T-helper 2 cell (primary cell): ENCODE measurements at places on chromosomes 2 and 18.

DNA sequence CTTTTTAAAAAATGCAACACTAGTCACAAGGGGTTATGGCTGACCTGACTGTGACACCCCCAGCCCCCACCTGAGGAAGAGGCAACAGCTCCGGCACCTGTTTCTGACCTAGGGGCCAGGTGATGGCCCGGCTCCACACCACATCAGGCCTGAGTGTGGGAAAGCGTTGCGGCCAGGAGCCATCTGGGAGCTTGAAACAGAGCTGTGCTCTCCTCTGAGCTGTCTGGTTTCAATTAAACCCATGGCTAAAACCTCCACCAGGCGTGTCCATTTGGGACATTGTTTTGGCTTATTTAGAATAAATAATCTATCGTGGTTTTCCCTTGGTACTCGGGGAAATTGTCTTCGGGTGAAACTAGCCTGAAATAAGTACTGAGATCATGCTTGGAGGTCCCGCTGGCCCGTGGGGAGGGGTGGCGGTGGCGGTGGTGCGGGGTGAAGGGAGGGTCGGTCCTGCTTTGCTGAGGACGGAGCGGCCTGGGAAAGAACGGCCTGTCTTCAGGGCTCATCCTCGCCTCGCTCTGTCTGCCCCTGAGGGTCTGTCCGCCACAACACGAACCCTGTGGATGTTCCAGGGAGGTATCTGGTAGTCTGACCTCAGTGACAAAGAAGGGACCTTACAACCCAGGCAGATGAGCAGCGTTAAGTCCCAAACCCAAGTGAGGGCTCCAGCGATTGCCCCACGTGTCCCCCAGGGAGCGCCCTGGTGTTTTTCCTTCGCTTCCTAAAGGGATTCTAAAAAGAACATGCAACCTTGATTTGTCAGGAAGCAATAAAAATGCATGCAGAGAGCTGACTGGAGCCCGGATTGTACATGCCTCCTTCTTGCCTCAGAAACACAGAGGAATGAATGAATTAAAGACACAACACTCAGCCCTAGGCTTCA is 58.7 kb downstream of the IL1RL2 start:
- DNase-seq, result no peak

DNA sequence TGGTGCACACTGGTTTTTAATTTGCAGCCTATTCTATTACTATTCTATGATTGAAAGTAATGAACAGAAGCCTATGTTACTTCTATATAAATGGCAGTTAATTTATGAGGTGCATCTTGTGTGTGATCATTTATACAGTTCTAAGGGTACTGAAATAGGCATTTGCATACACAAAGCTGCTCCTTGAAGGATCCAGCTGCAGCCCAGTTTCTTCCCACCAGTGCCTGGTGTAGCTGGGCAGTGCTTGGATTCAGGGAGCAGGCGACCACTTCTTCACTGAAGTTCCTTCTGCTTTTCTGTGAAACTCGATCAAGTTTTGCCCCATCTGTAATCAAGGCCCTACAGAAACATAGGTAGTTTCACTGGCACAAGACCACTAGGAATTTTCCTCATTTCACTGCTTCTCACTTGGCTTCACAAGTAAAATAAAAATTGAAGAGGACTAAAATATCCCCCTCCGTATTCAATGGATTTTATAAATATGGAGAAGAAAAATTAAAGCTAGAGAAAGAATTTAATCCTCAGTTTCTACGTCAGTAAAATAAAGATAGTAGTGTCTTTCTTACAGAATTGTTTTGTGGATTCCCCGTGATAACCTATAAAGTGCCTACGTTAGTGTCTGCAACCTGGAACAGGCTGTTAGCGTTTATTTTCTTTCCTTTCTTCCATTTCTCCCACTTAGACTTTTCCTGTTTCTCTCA is 1.7 kb upstream of the LPIN2 start:
- no peak for DNase-seq

- no peak for DNase-seq
These were observed 221.9 kb upstream of the SETBP1 start for GRCh38 chr18:44458777-44459176.

DNA sequence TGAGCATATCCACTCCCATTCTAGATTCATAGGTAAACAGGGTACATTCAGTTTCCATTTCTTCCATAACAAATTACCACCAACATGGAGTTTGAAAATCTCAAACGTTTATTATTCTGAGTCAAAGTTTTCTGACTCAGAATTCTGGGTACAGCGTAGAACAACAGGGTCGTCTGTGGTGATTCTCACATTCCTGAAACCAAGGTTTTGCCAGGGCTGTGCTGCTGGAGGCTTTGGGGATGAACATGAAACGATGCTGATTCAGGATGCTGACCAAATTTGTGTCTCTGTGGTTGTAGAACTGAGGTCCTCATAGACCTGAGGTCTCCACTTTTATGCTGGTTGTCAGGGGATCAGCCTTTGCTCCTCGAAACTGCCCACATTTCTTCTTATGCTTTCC is 255.7 kb downstream of the DSEL start:
- DNase-seq, result no peak

GRCh38 chr2:32739664-32740063 is 111.8 kb downstream of the TTC27 start:
- DNase-seq, result no peak

- no peak for DNase-seq
These were observed 21.0 kb upstream of the C2orf80 start for GRCh38 chr2:208210688-208211451.

- DNase-seq, result no peak
These were observed 894.5 kb upstream of the POU3F3 start for GRCh38 chr2:103959174-103960128.

- no peak for DNase-seq
These were observed 46.1 kb upstream of the STPG4 start for GRCh38 chr2:47201224-47201623.

DNA sequence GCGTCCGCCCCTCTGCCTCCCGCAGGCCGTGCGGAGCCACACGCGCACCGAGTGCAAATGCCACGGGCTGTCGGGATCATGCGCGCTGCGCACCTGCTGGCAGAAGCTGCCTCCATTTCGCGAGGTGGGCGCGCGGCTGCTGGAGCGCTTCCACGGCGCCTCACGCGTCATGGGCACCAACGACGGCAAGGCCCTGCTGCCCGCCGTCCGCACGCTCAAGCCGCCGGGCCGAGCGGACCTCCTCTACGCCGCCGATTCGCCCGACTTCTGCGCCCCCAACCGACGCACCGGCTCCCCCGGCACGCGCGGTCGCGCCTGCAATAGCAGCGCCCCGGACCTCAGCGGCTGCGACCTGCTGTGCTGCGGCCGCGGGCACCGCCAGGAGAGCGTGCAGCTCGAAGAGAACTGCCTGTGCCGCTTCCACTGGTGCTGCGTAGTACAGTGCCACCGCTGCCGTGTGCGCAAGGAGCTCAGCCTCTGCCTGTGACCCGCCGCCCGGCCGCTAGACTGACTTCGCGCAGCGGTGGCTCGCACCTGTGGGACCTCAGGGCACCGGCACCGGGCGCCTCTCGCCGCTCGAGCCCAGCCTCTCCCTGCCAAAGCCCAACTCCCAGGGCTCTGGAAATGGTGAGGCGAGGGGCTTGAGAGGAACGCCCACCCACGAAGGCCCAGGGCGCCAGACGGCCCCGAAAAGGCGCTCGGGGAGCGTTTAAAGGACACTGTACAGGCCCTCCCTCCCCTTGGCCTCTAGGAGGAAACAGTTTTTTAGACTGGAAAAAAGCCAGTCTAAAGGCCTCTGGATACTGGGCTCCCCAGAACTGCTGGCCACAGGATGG is 7.1 kb upstream of the WNT10A start:
- DNase-seq, result no peak

- DNase-seq, result no peak
These were observed 86.2 kb downstream of the SCN1A start for GRCh38 chr2:166041613-166042012.

GRCh38 chr2:228600265-228600664 is 418.8 kb upstream of the SPHKAP start:
- DNase-seq, result no peak

DNA sequence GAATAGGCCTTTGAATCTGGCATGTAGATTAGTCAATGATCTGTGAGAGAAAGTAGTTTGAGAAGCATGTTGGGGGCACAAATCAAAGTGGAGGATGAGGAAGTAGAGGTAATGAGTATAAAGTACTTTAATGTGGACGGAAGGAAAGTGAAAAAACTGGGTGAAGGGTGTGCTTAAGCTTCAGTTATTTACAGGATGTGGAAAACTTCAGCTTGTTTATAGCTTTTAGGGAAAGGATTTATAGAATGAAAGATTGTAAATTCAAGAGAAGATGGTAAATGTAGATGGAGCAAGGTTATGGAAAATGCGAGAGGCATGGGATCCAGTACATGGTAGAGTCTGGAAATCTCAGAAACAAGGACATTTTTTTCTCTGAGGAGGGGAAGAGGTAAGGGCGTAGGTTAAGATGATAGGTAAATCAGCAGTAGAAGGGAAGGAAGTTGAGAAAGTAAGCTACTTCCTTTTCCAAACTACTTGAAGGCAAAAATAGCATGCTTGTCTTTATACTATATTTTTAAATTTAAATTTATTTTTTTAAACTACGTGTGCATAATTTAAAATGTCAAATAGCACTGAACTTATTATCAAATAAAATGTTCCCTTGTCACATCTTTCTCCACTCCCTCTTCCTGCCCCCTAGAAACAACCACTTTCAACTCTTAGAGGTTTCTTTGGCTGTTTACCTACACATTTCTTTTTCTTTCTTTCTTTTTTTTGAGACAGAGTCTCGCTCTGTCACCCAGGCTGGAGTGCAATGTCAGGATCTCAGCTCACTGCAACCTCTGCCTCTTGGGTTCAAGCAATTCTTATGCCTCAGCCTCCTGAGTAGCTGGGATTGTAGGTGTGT is 8.5 kb downstream of the FAM117B start:
- peak; percentile 46 for DNase-seq

GRCh38 chr2:203395858-203396257 is 67.7 kb downstream of the ABI2 start:
- no peak for DNase-seq

- no peak for DNase-seq
These were observed 27.6 kb downstream of the STAT1 start for GRCh38 chr2:190986221-190986953.

- DNase-seq, result no peak
These were observed 7.0 kb downstream of the NCKAP5 start for GRCh38 chr2:133561045-133561852.

GRCh38 chr2:121529439-121530211 is 1.1 kb upstream of the RNU4ATAC start:
- no peak for DNase-seq

- DNase-seq, result no peak
These were observed 4.4 kb upstream of the KCNIP3 start for GRCh38 chr2:95292623-95293260.

DNA sequence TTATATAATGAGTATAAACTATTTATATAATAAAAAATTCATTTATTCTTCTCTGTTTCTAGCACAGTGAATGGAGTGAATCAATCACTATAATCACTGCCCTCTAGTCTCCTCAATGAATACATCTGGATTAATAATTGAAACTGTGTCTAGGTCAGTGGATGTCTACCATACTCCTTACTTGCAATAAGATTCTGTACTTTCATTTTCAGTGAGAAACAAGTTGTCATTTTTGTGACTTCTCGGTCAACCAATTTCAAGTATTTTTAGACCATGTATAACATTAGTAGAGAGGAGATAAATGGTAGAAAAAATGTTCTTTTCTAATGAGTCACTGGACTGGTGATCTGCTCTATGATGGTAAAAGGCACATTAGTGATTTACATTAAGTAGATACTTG is 799.6 kb upstream of the CHAC2 start:
- DNase-seq, result no peak

GRCh38 chr2:119160361-119160990 is 1.9 kb upstream of the C1QL2 start:
- DNase-seq, result no peak

DNA sequence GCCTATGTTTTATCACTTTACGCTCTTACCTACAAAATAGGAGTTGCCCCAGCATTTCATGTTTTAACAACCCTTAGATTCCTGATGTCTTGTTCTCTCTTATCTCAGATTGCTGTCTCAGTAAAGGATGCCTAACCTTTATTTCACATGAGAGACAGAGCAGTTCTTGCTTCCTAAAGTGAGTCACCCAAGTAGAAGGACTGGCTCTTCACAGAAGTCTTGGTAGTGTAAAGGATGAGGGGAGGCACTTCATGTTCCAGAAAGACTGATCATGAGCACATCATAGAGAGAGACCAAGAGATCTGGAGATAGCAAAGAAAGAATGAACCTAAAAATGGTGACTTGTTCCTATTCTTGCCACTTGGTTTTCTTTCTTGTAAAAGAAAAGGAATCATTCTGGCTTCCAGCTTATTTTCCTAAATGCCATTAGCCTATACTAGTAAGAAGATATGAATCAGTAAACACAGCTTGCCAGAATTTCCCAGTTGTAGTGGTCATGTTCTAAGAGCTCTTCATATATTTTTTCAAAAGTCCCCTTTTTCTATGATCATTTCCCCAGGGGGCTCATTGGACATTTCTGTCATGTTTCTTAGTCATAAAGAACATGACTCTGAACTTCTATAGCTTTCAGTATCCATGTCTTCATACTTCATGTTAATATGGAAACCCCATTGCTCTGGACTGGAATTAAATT is 54.9 kb downstream of the MAPRE2 start:
- DNase-seq, result no peak

DNA sequence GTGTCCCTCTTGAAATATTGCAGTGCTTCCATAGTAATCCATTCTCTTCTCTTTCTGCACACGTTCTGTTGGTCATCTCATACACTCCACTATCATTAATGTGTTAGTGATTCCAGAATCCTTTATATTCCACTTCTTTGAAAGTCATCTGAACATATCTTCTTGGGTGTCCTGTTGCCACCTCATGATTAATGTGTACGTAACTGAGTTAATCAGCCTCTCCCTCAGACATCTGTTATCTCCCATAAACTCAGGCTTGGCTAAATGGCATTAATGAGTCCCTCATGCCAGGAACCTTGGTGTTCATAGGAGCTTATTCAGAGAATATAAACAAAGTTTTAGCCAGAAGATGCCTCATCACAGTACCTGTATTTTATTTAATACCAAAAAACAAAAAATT is 126.4 kb downstream of the NCOA1 start:
- DNase-seq, result no peak

DNA sequence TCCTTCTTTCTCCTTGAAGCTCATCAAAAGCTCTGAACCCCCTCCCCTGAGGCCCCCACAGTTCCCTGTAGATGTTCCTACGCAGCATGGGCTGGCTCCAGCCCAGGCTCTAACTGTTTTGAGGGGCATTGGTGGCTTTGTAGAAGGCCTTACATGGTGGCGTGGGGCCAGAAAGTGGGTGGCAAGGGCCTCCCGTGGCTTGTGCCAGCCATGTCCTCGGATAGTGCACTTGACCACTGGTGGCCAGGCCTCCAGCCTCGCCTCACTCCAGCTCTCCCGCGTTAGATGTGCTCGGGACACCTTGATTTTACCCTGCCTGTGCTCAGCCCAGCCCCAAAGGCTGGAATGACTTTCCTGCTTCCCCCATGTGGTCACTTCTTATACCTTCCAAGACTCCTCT is 92.9 kb downstream of the TWIST2 start:
- DNase-seq, result no peak

DNA sequence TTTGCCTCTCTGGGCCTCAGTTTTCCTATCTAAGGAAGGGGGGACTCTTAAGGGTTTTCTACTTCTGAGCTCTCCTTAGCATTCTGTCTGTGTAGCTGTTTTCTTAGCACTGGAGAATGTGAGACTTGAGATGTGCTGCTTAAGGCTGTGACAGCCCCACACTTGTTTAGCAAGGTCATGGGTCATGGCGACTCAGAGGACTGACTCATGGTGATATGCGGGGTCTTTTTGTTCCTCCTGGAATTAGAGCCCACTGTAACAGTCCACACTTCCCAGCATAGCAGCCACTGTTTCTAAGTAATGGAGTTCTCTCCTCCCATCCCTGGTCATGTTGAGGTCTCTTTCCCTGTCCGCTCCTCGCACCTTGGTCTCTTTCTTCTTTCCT is 4.1 kb upstream of the LPIN1 start:
- no peak for DNase-seq
